ENCODE measurements at places on chromosomes 12 and 14.

DNA sequence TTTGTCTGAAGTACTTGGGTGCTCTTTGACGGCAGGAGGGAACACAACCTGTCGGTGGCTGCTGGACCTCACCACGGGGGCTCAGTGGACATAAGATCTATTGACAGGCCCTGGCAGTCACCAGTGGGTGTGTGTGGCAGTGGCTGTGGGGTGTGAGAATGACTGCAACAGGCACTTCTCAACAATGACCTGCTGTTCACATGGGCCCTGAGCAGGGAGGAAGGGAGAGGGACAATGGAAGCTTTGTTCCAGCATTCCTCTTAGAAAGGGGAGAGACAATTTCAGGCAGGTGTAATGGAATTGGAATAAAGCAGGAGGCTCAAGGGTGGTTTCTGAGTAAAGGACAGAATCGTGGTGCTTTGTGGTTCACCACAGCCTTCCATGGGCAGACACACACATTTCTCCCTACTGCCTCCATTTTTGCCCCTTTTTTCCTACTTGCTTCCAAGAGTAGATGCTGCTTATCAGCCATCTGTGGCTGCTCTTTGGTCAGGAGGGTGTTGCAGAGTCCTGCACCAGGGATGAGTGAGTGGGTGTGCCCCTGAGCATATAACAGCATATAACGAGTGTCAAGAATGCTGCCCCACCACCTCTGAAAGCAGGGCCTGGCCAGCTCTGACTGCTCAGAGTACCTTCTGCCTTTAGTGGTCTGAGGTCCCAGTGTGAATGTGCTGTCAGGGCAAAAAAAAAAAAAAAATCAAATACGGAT is 267.7 kb downstream of the RASSF9 start:
- DNase-seq: no peak

- DNase-seq: no peak
Measured at GRCh38 chr12:112822056-112822455, 30.5 kb downstream of the RPH3A start.

DNA sequence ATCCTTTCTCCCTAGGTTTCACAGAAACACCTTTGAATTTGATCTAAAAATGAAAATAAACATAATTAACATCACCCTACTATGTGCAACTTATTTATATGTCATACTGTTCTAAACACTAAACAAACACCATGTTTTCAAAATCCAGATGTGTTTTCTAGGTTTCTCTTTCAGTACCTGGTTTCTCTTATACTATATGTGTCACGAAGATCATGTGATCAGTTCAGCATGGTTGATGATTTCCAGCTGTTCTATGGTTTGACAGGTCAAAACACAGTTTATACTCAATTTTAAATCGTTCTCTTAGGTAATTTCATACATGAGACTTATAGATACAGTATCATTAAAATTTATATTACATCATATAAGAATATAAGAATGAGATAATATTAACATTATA is 373.1 kb downstream of the SOX5 start:
- no peak for DNase-seq

DNA sequence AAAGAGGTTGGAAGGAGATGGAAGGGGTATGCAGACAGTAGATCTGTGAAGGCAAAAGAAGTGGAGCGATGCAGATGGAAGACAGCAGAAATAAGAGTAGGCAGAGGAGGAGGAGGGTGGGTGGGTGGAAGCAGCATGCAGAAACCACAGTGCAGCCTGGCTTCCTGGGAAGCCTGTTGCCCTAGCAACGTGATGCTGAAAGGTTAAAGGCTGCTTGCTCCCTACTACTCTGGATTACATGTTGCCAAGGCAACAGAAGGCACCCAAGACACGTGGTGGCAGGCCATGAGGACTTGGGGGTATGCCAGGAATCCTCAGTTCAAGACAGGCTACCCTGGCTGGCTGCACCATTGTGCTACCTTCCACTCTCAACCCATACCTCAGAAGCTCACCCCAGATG is 129.6 kb downstream of the GRIN2B start:
- no peak for DNase-seq

DNA sequence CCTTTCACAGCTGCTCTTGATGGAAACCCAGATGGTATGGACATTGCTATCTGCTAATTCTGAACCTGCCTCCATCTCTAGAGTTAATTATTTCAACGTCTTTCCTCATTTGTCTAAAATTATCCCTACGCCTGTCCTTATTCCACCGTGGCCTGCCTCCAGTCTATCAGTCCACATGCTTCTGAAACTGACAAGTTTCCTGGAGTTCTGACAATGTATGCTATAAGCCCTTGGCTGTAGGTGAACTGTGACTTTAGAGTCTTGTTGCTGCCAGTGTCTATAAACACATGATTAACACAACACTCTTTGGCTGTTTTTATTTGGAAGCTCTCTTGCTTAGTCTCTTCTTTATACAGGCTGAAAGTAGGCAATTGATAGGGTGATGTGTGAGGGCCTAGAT is 1052.9 kb downstream of the TMTC2 start:
- DNase-seq: no peak

DNA sequence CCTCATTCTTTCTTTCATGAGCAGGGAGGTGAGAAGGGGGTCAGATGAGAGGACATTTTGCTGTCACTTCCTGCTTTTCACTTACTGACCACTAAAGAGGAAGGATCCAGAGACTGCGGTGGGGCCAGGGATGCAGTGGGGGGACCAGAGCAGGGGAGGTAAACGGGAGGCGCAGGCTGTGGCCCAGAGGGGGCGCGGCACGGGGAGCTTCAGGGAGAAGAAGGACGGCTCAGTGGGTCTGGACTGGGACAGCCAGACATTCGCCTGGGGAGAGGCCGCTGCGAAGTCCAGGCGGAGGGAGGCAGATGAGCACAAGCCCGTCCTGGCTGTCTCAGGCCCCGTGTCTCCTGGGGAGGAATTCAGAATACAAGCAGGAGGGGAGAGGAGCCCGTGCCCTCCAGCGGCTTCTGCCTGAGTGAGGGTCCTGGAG is 41.2 kb downstream of the SLC6A12 start:
- no peak for DNase-seq

GRCh38 chr12:101891462-101891971 is 14.1 kb downstream of the DRAM1 start:
- peak; percentile 73 for DNase-seq

GRCh38 chr12:94047781-94048567 is 100.4 kb upstream of the PLXNC1 start:
- DNase-seq: no peak

GRCh38 chr12:109157986-109158385 is 41.6 kb downstream of the ACACB start:
- DNase-seq: no peak

DNA sequence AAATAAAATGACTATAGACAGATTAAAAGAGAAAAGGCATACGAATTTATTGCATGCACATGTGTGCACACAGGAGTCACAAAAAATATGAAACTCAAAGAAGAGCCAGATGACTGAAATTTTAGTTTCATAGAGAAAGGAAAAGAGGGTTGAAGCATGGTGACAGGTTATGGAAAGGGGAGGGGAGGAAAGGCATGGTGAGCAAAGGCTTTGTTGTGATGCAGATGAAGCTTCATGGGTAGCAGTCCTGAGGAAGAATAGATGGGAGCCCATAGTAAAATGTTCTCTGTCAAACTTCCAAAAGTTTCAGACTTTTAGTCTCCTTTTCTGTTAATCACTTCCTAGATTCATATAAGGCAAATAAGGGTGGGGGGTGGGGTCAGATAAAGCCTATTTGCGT is 612.7 kb upstream of the ATP2B1 start:
- no peak for DNase-seq

GRCh38 chr12:113087193-113087592 is 30.7 kb downstream of the DTX1 start:
- DNase-seq: no peak

All from HS-5 (cell line).